Upper lobe of left lung (tissue), 6 donors: ENCODE measurements at places on chromosomes 11 and 22. TPM values are rescaled to one million over a fixed set of nuclear protein-coding genes. Genes with fewer than 3 reads are reported as not detected.
A peak's percentile ranks its signal among the peaks of the same experiment; 100 is the strongest.

The VSTM5 gene
- total RNA-seq, result 2.3 TPM

The SCGB2A2 gene
- not detected for total RNA-seq

The CNGA4 gene
- 9.3 TPM for total RNA-seq

The SNX32 gene
- not detected for total RNA-seq

GRCh38 chr11:57786436-57786835 is 24.8 kb downstream of the CTNND1 start:
- DNase-seq, result no peak
- H3K4me1 ChIP-seq, result peaks cover 95% of the 10 kb centered on the region
- peaks cover under 1% of the 10 kb centered on the region for H3K36me3 ChIP-seq
- H3K4me3 ChIP-seq, result no peak overlapping the region

DNA sequence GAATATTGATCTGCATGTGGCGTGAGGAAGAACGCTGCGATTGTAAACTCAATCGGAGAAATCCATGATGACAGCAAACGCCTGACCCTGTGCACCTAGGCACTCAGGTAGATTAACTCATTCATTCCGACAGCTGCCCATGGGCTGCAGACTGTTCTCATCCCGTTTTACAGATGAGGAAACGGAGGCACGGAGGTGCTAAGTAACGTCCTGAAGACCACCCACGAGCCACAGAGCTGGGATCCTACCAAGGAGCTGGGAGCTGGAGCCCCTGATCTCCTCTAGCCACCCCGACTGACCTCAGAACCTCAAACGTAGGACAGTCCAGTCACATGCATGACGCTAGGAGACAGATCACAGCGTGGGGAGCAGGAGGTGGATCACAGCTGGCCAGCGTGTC is 1092.7 kb downstream of the BRD1 start:
- H3K4me3 ChIP-seq, result no peak overlapping the region
- H3K4me1 ChIP-seq, result no peaks in the 10 kb centered on the region
- no peaks in the 10 kb centered on the region for H3K27me3 ChIP-seq
- no peak for DNase-seq

- no peak overlapping the region for H3K27ac ChIP-seq
- DNase-seq, result no peak
- H3K36me3 ChIP-seq, result no peaks in the 10 kb centered on the region
- H3K4me3 ChIP-seq, result no peak overlapping the region
- H3K27me3 ChIP-seq, result no peaks in the 10 kb centered on the region
These were observed 9.3 kb downstream of the CD44 start for GRCh38 chr11:35148163-35148837.

GRCh38 chr22:22480940-22481339 is 27.6 kb downstream of the ZNF280B start:
- no peaks in the 10 kb centered on the region for H3K36me3 ChIP-seq
- no peaks in the 10 kb centered on the region for H3K27me3 ChIP-seq
- no peak for DNase-seq
- H3K4me1 ChIP-seq, result no peaks in the 10 kb centered on the region
- no peak overlapping the region for H3K27ac ChIP-seq

GRCh38 chr11:83282084-83282716 is 4.0 kb downstream of the CCDC90B start:
- H3K27ac ChIP-seq, result no peak overlapping the region
- peaks cover 40% of the 10 kb centered on the region for H3K4me1 ChIP-seq
- H3K36me3 ChIP-seq, result peaks cover 7% of the 10 kb centered on the region
- DNase-seq, result no peak
- no peak overlapping the region for H3K4me3 ChIP-seq

- H3K4me1 ChIP-seq, result no peaks in the 10 kb centered on the region
- H3K27me3 ChIP-seq, result no peaks in the 10 kb centered on the region
These were observed 95.3 kb downstream of the NTM start for GRCh38 chr11:131465746-131466145.

- no peaks in the 10 kb centered on the region for H3K4me1 ChIP-seq
- no peaks in the 10 kb centered on the region for H3K36me3 ChIP-seq
- H3K27ac ChIP-seq, result no peak overlapping the region
- no peak overlapping the region for H3K4me3 ChIP-seq
- H3K27me3 ChIP-seq, result no peaks in the 10 kb centered on the region
These were observed 580.9 kb upstream of the B3GAT1 start for GRCh38 chr11:134992981-134993380.

GRCh38 chr11:10978198-10978597 is 120.3 kb upstream of the ZBED5 start:
- no peak overlapping the region for H3K27ac ChIP-seq
- H3K36me3 ChIP-seq, result no peaks in the 10 kb centered on the region
- H3K4me3 ChIP-seq, result no peak overlapping the region
- no peaks in the 10 kb centered on the region for H3K27me3 ChIP-seq

GRCh38 chr22:43566021-43566420 is 154.2 kb downstream of the MPPED1 start:
- no peaks in the 10 kb centered on the region for H3K36me3 ChIP-seq
- no peaks in the 10 kb centered on the region for H3K4me1 ChIP-seq
- no peak overlapping the region for H3K27ac ChIP-seq
- H3K4me3 ChIP-seq, result no peak overlapping the region
- no peaks in the 10 kb centered on the region for H3K27me3 ChIP-seq

GRCh38 chr11:80925321-80925720 is 1484.5 kb upstream of the TENM4 start:
- no peaks in the 10 kb centered on the region for H3K27me3 ChIP-seq
- H3K27ac ChIP-seq, result no peak overlapping the region
- H3K4me3 ChIP-seq, result no peak overlapping the region
- no peak for DNase-seq
- no peaks in the 10 kb centered on the region for H3K4me1 ChIP-seq

DNA sequence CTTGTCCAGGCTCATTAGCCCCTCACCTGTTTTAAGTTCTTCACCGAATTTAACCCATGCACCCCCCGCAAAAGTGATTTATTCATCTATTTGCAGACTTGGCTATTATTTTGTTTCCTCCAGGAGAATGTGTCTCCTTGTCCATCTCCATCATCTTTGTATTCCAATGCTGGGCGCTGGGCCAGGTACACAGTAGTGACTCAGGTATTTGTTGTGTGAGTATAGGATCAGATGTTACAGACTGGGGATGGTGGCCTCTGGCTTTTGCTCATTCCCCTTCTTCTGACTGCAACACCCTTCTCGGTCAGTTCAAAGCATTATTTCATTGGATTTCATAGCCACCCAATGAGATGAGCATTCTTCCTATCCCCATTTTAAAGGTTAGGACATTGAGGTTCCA is 408.2 kb downstream of the MN1 start:
- no peak overlapping the region for H3K4me3 ChIP-seq
- H3K27ac ChIP-seq, result no peak overlapping the region
- no peak for DNase-seq
- no peaks in the 10 kb centered on the region for H3K4me1 ChIP-seq

GRCh38 chr11:69823641-69824265 is 4.5 kb upstream of the FGF3 start:
- H3K27me3 ChIP-seq, result peaks cover 11% of the 10 kb centered on the region
- no peaks in the 10 kb centered on the region for H3K4me1 ChIP-seq
- no peak overlapping the region for H3K4me3 ChIP-seq
- H3K27ac ChIP-seq, result no peak overlapping the region
- no peaks in the 10 kb centered on the region for H3K36me3 ChIP-seq
- no peak for DNase-seq

GRCh38 chr22:17007852-17008731 is at the start of gene GAB4:
GAB4 (minus strand) TSS chr22:17008222; CDS start chr22:17008114, 108 bp downstream.
- H3K27me3 ChIP-seq, result no peaks in the 10 kb centered on the region
- H3K4me3 ChIP-seq, result no peak within 1 kb of the TSS
- H3K36me3 ChIP-seq, result no peaks in the 10 kb centered on the region
- no peak within 1 kb of the TSS for H3K27ac ChIP-seq
- DNase-seq, result peak; percentile 75

- no peaks in the 10 kb centered on the region for H3K27me3 ChIP-seq
- H3K27ac ChIP-seq, result no peak overlapping the region
- H3K4me1 ChIP-seq, result no peaks in the 10 kb centered on the region
- DNase-seq, result no peak
These were observed 127.9 kb upstream of the PAX6 start for GRCh38 chr11:31939004-31939403.
